NCI-H526 (cell line): ENCODE measurements at places on chromosomes 7 and 10.

GRCh38 chr7:86942995-86943394 is 116.5 kb downstream of the ELAPOR2 start:
- DNase-seq: no peak

DNA sequence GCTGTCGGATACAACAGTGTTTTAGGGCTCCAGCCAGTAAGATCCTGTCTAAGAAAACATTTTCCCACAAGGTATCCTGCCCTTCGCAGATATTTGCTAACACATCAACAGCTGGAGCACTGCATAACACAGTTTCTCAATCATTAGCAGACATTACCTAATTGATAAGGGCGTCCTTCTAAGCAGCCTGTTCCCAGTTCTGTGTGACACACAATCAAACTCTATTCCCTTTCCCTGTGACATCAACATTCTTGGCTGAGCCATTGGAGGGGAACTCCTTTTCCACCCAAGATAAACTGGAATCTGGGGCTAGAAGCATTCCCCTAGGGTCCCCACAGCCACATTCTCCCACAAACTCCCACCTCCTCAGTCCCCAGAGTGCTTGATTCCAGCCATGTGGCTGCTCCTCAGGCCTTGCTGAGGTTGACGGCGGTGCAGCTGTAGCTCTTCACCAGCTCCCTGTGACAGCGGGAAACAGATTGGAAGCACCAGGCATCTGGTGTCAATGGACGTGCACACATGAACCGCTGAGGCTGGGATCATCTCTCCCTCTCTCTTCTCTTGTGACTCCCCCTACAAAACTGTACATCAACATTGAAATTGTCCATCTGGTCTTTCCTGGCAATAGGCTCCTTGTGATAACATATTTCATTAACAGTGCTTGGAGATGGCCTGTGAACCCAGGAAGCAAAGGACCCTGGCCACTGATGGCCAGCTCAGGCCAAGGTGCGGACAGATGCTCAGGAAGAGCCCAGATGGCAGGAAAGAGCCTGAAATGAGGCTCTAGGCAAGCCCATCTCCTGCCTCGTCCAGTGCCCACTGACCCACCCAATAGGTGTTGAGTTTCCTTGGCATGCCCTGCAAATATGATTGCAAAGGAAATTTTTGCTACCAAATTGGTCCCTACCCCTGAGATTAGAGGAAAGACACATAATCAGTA is 131.1 kb upstream of the TBX20 start:
- DNase-seq: no peak

GRCh38 chr10:32938554-32939061 is 19.4 kb downstream of the ITGB1 start:
- peak; percentile 55 for DNase-seq

DNA sequence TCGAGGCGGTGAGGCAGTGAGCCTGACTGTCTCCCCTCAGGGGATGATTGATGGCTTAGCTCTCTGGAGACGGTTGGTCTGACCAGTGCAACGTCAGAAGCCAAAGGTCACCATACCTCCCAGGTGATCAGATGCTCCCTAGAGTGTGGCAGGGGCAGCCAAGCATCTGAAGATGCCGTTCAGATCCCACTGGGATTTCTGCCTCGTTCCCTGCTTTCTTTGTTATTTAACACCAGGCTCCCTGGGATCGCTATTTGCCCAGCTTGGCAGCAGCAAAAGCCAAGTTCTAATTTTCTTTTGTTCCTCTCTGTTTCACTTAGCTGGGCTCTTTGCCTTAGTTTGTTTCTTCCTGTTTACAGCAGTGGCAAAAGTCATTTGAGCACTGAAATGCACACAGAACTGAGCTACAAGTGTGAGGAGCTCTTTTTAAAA is 53.5 kb upstream of the SVIL start:
- DNase-seq: no peak

- DNase-seq: no peak
Observed at GRCh38 chr7:125934955-125935354, 1005.3 kb upstream of the POT1 start.

DNA sequence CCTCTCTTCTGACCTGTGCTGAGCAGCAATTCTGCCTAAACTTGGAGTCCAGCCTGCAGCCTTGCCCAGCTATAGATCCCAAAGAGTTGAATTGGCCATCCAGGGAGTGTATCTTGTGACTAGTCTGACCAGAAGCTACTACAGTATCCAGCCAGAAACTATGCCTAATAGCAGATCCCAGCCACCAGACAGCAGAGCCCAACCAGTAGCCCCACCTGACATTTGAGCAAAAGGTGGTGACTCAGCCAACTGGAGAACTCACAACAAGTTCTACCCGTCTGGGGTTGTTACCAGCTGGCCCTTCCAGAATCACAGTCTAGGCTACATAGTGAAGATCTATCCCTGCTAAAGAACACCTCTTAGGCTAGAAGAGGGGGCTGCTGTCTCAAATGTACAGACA is 315.0 kb downstream of the CRPPA start:
- DNase-seq: no peak
